ENCODE measurements at places on chromosomes 5 and 9.

DNA sequence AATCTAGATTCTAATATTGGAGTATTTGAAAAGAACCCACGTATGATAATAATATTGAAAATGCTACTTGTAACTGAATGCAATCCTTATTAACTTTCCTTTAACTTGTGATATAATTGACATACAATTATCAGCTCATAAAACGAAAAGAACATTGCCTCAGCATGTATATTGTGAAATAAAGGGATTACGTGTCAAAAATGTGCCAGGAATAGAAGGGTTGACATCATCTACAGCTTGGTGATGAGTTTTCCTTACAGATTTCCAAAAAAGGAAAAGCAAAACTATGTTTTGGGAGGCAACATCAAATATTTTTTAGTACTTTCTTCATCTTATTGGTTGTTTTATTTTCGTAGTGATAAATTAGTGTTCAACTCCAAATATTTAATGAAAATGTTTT, 266.0 kb upstream of the PTGER4 start:
- no peak for DNase-seq

DNA sequence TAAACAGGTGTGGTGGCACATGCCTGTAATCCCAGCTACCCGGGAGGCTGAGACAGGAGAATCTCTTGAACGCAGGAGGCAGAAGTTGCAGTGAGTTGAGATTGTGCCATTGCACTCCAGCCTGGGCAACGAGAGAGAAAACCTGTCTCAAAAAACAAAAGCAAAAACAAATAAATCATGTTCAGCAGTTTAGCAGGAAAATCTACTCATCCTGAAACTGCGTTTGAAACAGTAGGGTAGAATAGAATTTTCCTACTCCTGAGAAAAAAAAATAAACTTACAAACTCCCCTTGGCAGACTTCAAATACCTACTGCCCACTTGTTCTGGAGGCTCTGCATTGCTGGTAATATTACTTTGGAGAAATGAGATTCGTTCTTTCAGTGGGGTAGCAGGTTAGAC, 367.7 kb downstream of the GADD45G start:
- DNase-seq = no peak

- no peak for DNase-seq
Observed at GRCh38 chr9:33249087-33249658, 9.2 kb downstream of the SPINK4 start.

- DNase-seq = no peak
Observed at GRCh38 chr5:37662362-37662761, 177.5 kb downstream of the GDNF start.

- no peak for DNase-seq
Observed at GRCh38 chr9:123447934-123448646, 92.1 kb downstream of the CRB2 start.
